Small intestine (tissue), 16 donors: ENCODE measurements at places on chromosomes 7 and 10. TPM values are rescaled to one million over a fixed set of nuclear protein-coding genes. Genes with fewer than 3 reads are reported as not detected.

Gene ZNF777
- polyA plus RNA-seq: 10.4 TPM

DNA sequence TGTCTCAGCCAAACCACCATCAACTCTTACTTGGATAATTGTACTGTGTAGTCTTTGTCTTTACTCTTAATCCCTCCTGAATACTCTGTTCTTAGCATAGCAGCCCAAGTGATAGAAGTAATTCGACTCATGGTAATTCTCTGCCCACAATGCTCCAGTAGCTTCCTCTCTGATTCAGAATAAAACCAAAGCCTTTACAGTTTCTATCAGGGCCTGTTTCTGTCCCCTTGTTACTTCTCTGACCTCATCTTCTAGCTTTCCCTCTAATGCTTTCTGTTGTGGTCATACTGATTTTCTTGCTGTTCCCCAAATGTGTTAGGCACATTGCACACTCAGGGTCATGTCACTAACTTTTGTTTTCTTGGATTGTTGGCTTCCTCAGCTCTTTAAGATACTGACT is 8.0 kb downstream of the ZNF518A start:
- H3K4me1 ChIP-seq: no peaks in the 10 kb centered on the region
- H3K27ac ChIP-seq: no peak overlapping the region
- H3K27me3 ChIP-seq: no peaks in the 10 kb centered on the region
- no peak for DNase-seq
- H3K36me3 ChIP-seq: peaks cover 17% of the 10 kb centered on the region

DNA sequence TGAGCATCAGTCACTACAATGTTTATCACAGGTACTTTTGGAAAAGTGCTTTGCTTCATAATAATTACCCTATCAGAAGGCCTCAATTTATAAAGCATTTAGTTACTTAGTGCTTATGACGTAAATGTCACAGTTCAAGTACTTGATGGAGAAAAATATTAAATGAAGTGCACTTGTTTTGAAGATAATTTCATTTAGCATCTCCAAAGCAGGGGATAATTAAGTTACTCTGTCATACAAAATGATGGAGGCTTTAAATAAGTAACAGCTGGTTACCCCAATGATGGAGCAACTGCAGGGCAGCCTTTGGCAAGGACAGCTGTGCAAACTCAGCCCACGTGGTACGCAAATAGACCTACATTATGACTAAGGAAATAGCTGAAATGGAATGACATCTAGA is 768.8 kb downstream of the GRM8 start:
- H3K4me1 ChIP-seq: no peaks in the 10 kb centered on the region
- no peak overlapping the region for H3K27ac ChIP-seq
- H3K27me3 ChIP-seq: no peaks in the 10 kb centered on the region

DNA sequence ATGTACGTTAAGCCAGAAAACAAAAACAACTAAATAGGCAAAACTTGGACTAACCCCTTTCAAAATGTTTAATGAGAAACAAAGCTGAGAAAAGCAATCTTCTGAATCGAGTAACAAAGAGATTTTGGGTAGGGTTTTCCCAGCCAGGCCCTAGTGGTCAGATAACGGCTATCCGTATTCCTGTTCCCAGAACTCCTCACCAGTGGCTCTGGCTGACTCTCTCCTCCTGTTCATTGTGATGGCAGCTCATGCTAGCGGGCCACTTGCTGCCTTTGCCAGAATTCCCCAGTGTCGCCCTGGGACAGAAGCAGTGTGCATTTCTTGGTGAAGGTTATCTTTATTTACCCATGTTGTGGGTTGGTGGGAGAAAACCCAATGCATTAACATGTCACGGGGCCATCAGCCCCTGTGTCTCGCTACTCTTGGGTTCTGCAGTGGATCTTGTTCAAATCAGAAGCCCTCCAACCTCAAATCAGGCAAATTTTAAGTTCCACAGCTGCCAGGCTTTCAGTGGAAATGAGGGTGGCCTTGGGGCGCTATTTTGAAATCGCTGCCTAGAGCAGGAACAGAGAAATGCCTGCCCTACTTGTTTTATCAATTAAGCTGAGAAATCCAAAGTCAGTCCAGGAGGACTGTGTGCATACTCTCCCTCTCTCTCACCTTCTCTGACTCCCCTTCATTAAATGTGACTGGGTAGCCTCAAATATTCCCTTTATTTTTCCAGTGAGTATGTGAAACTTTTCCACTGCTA is 164.5 kb upstream of the NPVF start:
- H3K4me1 ChIP-seq: no peaks in the 10 kb centered on the region
- peak overlapping the region; percentile 50 for H3K27ac ChIP-seq
- H3K36me3 ChIP-seq: no peaks in the 10 kb centered on the region

DNA sequence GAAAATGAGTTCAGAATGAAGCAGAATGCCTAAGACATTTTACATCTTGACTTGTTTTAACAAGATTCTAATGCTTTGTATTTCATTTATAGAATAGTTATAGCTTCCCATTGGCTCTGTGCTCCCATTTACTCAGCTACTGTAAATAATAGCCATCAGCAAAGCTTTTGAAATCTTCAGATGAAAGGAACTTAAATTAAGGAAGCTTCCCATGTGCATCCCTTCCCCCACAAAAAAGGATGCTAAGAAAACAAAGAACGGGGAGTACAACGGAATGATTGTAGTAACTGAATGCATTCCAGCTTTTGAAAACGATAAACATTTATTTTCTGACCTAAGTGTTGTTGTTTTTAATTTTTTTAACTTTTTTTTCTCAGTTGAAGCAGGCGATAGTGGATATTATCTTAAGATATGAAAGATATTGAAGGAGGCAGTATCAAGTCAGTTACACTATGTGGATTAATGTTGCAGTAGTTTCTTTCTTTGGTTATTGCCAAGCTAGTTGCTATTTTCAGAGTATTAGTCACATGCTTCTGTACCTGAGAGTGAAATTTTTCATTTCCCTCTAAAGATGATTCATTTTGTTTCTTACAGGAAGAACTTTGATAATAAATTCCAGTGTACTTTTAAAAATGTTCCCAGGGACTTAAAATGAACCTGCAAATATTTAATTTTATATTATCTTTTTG is 129.2 kb downstream of the KCND2 start:
- no peaks in the 10 kb centered on the region for H3K36me3 ChIP-seq
- no peak overlapping the region for H3K27ac ChIP-seq
- H3K27me3 ChIP-seq: no peaks in the 10 kb centered on the region

DNA sequence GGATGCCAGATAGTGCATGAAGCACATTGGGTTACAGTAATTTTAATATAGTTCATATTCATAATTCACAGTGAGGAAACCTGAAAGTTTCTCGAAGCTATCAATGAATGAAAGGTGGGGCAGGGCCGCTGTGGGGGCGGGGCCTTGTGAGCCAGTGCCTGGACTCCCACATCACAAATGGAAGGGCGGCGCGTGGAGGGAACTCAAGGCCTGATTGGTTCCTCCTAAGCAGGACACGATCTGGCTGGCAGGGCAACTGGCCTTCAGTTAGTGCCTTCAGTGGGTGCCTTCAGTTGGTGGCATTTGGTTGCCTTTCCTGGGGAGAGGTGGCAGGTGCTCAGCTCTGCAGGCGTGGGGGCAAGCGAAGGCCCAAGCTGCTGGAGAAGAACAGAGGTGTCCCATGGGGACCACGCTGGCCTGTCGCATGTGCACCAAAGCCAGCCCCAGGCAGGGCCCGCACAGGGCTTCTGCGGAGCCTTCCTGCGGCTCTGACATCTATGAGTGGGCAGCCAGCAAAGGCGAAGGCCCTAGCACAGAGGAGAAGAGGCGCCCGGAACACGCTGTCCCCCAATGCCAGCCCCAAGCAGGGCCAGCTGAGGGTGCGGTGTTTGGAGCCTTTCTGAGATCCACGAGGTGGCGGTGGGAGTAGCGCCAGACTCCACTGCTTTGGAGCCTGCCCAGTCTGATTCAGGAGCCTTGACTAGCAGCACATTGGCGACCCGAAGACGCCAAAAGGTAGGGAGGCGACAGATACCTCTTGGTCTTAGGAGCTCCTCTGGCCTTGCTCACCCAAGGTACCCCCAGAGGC is 118.0 kb upstream of the PDSS1 start:
- H3K4me3 ChIP-seq: no peak overlapping the region
- no peaks in the 10 kb centered on the region for H3K4me1 ChIP-seq
- DNase-seq: no peak
- no peaks in the 10 kb centered on the region for H3K36me3 ChIP-seq
- no peak overlapping the region for H3K27ac ChIP-seq

DNA sequence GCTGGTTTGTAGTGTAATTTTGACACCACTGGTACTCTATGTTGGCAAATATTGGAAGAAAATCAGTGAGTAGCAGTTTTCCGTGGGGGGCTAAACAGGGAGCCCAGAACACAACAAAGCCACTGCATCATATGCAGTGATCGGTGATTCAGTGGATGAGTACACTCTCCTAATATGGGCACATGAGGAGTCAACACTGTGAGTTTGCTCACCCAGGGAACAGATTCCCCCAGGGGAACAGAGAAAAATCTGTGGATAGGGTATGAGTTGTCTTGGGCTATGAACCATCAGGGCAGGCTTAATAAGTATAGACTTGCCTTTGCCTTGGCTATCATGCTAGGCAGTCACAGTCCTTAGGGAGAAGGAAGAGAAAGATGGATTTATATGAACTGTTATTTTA is 227.7 kb upstream of the SEMA3E start:
- H3K27me3 ChIP-seq: no peaks in the 10 kb centered on the region
- H3K27ac ChIP-seq: no peak overlapping the region
- no peaks in the 10 kb centered on the region for H3K4me1 ChIP-seq

- DNase-seq: no peak
- no peaks in the 10 kb centered on the region for H3K36me3 ChIP-seq
- H3K27me3 ChIP-seq: no peaks in the 10 kb centered on the region
- H3K4me3 ChIP-seq: no peak overlapping the region
Measured at GRCh38 chr10:110947061-110947595, 27.7 kb downstream of the SHOC2 start.

DNA sequence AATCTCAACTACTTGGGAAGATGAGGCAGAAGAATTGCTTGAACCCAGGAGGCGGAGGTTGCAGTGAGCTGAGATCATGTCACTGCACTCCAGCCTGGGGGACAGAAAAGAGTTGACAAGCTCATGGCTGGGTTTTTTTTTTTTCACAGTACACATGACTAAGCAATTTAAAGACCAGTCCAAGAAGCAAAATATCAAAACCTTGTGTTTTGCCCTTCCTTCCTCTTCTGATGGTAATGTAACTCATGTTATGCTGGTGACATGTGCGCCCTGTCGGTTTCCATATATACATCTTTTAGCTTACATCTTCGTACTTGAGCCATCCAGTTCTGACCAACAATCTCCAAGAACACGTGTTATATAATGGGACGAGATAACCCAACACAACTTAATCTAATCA is 237.7 kb upstream of the PLXDC2 start:
- H3K27ac ChIP-seq: no peak overlapping the region
- DNase-seq: no peak
- H3K36me3 ChIP-seq: peaks cover 3% of the 10 kb centered on the region
